ENCODE measurements at places on chromosomes 6 and 20.

GRCh38 chr6:163651426-163651825 is 236.9 kb downstream of the QKI start:
- DNase-seq, result no peak

DNA sequence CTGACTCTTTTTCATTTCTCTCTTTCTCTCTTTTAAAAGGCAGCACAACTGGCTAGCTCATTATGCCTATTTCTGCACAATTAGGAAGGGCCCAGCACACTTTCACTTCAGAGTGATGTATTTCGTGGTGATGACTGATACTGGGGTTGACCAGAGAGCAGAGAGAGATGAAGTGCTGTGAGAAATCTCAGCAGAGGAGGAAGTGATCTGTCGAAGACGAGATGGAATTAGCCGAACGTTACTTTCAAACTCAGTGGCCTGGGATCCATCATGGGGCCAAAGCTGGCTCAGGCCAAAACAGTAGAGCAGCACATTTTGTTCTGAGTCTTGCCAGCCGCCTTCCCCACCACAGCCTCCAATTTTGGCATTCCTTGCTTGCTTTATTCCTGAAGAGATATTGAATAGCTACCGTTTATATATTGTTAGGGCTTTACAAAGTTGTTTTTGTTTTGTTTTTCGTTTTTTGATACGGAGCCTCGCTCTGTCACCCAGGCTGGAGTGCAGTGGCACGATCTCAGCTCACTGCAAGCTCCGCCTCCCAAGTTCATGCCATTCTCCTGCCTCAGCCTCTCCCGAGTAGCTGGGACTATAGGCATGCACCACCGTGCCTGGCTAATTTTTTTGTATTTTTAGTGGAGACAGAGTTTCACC is 213.2 kb upstream of the ECI2 start:
- no peak for DNase-seq

GRCh38 chr20:33160681-33161080 is 7.3 kb upstream of the BPIFA2 start:
- DNase-seq, result no peak

DNA sequence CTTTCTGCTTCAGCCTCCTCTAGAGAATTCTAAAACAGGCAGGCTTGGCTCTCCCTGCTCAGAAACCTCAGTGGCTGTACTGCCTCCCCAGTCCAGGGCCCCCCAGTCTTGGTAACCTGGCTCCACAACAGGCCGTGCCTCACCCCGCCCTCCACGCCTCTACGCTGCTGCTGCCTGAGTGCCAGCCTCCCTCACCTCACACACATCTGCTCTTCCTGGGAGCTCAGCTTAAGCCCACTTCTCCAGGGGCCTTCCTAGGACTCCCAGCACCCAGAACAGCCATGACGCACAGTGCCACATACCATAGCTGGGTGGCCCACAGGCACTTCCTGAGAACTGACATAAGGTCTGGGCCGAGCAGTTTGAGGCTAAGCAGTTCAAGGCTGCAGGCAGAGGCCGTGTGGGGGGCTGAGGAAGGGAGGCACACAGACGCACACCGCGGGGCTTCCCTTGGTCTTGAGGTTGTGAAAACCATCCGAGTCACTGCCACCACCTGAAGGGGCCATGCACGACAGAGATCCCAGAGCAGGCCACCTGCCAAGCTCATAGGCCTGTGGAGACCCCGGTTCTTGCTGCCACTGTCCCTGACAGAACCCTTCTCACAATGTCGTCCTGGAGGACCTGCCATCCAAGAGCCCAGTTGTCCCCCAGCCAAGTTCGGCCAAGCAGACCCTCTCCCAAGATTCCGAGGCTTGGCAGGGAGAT is 42.6 kb downstream of the DSTN start:
- no peak for DNase-seq

- DNase-seq, result no peak
These were observed 119.1 kb downstream of the GMDS start for GRCh38 chr6:2126351-2126750.

GRCh38 chr6:69622230-69622629 is 174.6 kb downstream of the LMBRD1 start:
- DNase-seq, result no peak

DNA sequence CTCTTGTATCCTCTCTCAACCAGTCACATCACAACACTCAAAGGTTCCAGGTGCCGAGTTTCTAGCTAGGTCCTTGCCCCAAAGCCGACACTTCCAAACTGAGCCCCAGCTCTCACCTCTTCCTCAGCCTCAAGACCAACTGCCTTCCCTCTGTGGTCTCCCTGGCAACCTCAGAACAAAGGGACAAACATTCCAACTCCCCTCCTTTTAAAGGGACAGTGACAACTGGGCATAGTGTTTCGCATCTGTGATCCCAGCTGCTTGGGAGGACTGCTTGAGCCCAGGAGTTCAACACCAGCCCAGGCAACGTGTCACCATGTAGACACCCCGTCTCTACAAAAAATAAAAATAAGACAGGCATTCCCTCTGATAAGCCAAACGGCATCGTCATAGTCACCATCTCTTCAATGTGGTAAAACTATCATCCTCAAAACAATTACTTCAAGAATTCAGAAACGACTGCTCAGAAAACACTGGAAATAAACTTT is 11.3 kb downstream of the DIDO1 start:
- DNase-seq, result no peak

GRCh38 chr20:46122071-46122470 is 4.0 kb downstream of the CD40 start:
- no peak for DNase-seq

DNA sequence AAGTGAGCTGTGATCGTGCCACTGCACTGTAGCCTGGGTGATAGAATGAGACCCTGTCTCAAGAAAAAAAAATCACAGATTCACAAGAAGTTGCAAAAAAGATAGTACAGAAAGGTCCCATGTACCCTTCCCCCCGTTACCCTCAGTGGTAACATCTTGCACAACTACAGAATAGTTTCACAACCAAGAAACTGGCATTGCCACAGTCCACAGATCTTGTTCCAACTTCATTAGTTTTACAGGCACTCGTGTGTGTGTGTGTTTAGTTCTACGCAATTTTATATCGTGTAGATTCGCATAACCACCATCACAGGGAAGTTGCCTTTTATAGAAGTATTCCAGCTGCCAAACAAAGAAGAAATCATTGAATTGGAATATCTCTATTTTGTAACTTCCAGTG is 19.1 kb downstream of the SPATA2 start:
- no peak for DNase-seq

- DNase-seq, result no peak
These were observed 36.4 kb downstream of the CSNK2A1 start for GRCh38 chr20:507006-507758.

DNA sequence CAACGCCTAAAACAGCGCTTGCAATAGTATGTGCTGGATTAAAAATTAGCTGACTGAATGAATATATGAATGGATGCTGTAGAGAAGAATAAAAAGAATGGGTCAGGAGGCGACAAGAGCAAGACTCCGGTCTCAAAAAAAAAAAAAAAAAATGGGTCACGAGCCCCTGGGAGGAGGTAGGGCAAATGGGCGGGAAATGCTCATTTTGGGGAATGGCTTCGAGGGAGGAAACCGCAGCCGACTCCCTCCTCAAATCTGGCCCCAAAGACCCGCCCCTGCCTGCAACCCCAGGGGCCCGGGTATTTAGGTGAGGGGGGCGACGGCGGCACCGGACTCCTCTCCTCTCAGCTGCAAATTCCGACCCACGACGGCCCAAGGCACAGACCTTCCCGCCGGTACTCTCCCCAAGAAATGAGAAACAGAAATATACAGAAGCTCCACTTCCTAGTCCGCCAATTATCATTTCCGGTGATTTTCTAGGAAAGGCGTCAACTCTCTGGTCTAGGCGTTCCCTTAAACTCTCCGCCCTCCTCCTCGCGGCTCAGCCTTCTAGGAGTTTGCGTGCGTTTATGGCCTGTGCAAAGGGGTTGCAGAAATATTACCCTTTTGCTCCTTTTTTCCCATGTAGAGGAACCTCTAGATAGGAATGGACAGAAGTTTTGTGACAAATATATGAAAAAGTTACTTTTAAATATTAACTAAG is at the start of gene ZNF311:
TSS of gene ZNF311 (minus strand) at position 133 of the 703 bp plus-strand sequence. CDS start 1,361 bp downstream, outside the sequence.
- peak; percentile 51 for DNase-seq

DNA sequence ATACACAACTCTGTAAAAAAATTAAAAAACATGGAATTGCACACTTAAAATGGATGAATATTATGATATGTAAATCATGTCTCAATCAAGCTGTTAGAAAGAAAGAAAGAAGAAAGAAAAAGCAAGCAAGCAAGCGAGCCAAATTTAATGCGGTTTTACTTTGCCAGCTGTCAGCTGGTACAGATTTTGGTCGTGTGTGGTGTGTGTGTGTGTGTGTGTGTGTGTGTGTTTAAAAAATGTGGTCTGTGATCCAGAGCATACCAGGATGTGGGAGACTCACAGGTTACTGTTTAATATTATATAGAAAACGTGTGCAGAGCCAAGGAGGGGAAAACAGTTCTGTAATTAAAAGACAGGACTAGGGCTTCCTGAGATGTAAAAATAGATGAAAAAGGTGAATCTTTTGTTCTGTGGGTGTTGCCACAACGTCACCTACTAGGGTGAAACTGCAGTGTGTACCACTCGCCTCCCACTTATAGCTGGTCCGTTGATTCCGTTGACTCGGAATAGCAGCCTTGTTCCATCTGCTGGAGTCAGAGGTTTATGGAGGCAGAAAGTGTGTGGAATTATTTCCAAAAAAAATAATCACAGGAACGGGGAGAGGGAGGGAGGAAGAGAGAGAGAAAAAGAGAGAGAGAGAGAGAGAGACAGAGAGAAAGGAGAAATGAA is 197.7 kb downstream of the BCAS1 start:
- no peak for DNase-seq

DNA sequence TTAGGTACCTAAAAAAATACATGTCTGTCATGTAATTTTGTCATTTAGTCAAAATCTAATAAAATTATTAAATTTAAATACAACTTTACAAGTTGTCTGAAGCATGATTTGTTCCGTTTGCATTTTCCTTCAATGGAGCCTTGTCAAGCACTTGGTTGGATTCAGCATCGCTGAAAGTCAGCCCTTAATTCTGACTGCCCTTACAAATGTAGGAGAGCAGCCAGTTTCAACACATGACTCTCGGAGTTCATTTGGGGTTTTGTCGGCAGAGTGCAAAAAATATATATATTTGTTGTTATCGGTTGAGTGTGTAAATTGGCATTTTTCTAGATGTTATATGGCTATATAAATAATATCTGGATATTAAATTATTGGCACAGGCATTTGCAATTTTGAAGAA is 180.6 kb downstream of the RPS12 start:
- no peak for DNase-seq

- no peak for DNase-seq
These were observed 378.7 kb upstream of the HSF2 start for GRCh38 chr6:122020588-122021264.

GRCh38 chr6:16776394-16777017 is 15.2 kb upstream of the ATXN1 start:
- no peak for DNase-seq

- no peak for DNase-seq
These were observed 62.8 kb downstream of the PSMB1 start for GRCh38 chr6:170490259-170490658.

- no peak for DNase-seq
These were observed 19.2 kb downstream of the IRF4 start for GRCh38 chr6:410555-411395.

DNA sequence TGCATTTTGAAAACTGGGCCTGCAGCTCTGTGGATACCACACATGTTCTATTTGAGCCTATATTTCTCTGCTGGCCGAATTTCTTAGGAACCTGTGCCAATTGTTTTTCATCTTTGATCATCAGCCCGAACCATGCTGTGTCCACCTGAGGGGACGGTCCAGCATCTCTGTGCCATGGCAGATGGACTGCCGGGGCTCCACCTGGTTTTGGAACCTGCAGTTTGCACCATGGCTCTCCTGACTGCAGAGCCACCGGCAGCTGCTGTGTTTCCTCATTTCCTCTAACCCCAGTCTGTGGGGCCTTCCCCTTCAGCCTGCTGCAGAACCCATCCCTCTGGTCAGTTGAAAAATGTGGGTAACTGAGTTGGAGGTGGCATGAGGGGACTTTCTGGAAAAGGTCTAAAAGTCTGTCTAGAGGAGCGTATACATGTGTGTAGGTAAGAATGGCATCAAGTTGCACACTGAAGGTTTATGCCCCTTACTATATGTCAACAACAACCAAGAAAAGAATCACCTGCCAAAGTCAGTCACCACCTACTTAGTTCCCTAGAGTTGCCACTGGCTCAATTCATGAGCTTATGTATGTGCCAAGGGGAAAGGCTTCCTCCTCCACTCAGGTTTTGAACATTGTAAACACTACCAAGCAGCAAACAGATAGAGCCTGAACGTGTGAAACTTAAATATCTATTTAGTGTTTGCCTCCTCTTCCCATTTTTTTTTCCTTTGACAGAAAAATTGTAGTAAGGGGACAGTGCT is 548.2 kb downstream of the PRKN start:
- DNase-seq, result no peak

- DNase-seq, result no peak
These were observed 37.6 kb upstream of the PLCB1 start for GRCh38 chr20:8094415-8094818.

GRCh38 chr6:28336284-28337120 is 554 bp upstream of the ZSCAN31 start:
- DNase-seq, result peak; percentile 78

GRCh38 chr6:41687501-41688175 is 47.8 kb downstream of the TFEB start:
- no peak for DNase-seq

DNA sequence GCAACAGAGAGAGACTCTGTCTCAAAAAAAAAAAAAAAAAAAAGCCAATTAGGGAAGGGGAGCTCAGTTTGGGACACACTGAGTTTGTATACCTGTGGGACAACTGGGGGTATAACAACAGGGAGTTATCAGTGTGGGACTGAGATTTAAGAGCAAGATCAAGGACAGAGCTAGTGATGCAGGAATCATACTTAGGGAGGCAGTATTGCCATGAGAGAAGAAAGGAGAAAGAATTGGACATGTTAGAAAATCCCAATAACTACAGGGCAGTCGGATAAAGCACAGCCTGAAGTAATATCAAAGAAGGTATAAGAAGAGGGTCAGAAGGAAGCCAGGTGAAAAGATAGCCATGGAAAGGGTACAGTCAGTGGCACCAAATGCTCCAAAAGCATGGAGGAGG is 121.2 kb downstream of the PTPRT start:
- no peak for DNase-seq

DNA sequence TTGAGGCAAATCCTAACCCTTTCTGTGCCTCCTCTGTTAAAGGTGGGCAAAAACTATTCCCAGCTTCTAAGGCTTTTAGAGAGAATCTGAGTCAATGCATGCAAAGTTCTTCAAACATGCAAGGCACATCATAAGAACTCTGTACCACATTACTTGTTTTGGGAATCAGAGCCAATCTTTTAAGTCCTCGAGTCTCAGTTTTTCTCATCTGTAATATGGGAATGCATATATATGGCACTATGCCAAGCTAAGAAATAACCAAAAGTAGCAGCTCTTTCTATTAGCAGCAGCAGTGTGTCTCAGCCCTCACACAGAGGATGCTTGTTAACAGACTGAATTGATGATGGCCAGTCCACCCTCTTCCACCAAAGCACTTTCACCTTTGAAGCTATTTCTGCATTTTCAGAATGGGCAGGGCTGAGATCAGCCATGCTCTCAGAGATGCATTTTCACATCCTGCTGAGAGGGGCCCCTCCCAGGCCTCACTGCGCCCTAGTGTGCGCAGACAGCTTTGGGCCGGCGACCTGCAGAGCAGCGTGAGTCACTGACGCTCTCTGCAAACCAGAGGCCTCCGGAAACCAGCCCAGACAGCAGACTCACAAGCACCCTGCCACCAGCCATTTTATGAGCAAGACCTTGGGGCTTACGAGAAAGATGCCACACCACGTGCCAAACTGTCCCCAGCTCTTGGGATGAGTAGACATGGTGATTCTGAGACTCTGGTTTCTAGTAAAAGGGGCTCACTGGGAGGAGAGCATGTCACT is 138.0 kb downstream of the NFATC2 start:
- no peak for DNase-seq

GRCh38 chr6:64505312-64505711 is 869.7 kb downstream of the PHF3 start:
- no peak for DNase-seq
